ENCODE measurements at places on chromosomes 4 and X.

GRCh38 chrX:13863324-13863723, 46.4 kb upstream of the GPM6B start:
- DNase-seq = no peak

GRCh38 chrX:7068939-7069367, 78.6 kb upstream of the STS start:
- DNase-seq = no peak

DNA sequence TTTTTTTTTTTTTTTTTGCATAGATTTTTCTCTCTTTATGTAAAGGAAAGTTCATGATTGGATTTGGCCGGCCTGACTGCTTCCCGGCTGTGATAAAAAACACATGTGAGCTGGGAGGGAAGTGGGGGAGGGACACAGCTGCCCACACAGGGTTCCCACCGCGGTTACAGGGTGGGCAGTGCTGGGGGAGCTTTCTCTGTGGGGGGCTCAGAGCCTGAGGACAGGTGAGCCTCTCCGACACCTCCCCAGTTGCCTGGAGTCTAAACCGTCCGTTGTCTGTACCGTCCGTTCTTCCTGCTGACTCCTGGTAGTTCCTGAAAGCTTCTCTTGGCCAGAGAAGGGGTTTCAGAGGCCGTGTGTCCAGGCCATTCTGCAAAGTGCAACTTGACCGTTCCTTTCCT, 21.8 kb downstream of the SHOX start:
- no peak for DNase-seq

DNA sequence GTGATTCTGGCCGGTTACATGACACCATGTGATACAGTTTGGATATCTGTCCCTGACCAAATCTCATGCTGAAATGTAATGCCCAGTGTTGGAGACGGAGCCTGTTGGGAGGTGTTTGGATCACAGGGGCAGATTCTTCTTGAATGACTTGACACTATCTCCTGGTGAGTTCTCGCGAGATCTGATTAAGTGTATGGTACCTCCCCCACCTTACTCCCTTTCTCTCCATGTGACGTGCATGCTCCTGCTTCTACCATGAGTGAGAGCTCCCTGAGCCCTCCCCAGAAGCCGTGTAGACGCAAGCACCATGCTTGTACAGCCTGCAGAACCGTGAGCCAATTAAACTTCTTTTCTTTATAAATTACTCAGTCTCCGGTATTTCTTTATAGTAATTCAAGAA, 23.6 kb downstream of the CPE start:
- DNase-seq = no peak

Measured in stimulated activated CD8-positive, alpha-beta memory T cell treated with anti-CD3 and anti-CD28 coated beads, Interleukin-7, amount 100 ng/mL, for 48 hours (primary cell).